ENCODE measurements at places on chromosomes 1 and 21.

- DNase-seq, result peak; percentile 47
Measured at GRCh38 chr21:15592271-15592860, 137.4 kb upstream of the USP25 start.

DNA sequence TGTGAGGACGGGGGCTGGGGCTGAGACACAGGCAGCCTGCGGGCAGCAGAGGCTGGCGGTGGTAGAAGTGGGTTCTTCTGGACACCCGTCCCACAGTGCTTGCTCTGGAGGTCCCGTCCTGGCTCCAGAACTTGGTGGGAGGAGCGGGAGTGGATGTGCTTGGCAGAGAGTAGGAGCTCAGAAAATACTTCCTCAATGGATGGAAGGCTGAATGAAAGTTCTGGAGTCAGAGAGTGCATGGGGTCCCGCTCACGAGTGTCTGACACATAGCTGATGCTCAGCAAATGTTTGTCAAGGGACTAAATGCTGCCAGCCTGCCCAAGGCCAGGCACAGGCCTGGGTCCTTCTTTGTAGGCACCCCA, 13.4 kb upstream of the NES start:
- DNase-seq, result no peak

DNA sequence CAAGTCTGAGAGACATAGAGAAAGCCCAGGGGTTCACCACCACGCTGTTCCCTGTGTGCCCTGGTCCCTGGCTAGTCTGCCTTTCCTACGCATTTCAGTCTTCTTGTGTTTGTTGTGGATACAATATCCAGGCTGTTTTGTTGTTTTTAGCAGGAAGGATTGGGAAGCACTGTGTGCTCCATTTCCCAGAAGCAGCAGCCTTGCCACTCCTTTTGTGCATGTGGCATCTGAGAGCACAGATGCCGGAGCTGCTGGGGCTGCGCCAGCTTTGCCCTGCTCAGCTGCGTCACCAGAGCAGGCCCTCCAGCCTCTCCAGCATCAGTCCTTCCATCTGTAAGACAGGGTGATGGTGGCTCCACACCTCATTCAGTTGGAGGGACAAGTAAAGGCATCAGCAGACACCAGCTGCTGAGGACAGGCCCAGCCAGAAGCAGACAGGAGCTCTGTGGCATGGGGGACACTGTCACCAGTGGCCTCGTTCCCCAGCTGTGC, 94.4 kb upstream of the COL6A1 start:
- no peak for DNase-seq

- peak; percentile 96 for DNase-seq
Measured at GRCh38 chr21:25385911-25386474, 221.3 kb downstream of the MRPL39 start.

- DNase-seq, result no peak
Measured at GRCh38 chr1:19507516-19507915, 22.2 kb upstream of the CAPZB start.
